ENCODE measurements at places on chromosomes 2 and 18.

DNA sequence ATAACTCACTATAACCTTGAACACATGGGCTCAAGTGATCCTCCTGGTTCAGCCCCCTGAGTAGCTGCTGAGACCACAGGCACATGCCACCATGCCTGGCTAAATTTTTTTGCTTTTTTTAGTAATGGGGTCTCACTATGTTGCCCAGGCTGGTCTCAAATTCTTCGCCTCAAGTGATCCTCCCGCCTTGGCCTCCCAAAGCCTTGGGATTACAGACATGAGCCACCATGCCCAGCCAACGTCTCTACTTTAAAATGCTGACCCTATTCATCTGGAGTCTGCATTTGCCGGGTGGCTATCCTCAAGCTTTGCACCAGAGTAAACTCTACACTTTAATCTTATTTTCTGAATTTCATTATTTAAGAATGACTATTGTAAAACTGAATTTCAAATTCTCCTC lies 37.6 kb upstream of the RALBP1 start:
- DNase-seq = no peak

- DNase-seq = no peak
Measured at GRCh38 chr18:58562146-58562998, 66.5 kb downstream of the ALPK2 start.

GRCh38 chr2:190063624-190064023 lies 1.1 kb upstream of the MSTN start:
- no peak for DNase-seq

DNA sequence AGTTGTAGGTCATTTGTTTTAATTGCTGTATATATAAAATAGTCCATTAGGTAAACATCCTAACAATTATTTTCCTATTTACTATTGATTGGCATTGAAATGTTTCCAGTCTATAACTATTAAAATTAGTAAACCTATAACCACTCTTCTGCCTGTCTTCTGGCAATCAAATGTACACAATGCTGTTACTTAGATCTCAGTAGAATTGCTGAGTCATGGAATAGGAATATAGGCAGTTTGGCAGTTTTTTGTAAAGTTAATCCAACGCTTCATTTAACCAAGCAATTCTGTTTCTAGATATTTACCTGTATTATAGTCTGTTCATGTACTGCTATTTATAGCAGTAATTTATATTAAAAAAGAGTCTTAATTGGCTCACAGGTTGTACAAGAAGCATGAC lies 518.1 kb downstream of the DCDC2C start:
- no peak for DNase-seq

DNA sequence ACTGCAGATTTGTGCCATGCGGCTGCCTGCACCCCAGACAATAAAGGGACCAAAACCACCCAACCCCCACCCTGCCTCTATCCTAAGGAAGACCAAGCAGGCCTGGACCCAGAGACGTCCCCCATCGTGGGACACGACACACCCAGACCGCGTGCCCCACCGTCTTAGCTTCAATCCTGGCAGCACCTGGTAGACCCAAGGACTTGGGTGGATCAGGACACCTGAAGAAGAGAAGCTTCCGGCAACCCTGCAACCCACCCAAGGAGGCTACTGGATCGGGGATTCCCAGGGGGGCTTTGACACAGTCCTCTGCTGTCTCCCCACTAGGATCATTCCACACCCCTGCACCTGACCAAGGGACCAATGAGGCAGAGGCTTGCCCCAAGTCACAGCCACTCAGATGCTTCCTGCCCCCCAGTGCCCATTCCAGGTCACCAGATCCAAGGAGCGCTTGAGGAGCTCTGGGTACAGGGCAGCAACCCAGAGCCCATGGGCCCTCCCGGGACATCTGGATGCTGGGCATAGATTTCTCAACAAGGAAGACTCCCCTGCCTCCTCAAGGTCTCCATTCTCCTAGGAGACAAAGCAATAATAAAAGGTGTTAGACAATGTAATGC lies 3.6 kb downstream of the ALPI start:
- no peak for DNase-seq

GRCh38 chr2:28695245-28695647 lies 56.4 kb upstream of the PPP1CB start:
- no peak for DNase-seq

- DNase-seq = no peak
Measured at GRCh38 chr18:28189400-28190239, 12.7 kb upstream of the CDH2 start.

DNA sequence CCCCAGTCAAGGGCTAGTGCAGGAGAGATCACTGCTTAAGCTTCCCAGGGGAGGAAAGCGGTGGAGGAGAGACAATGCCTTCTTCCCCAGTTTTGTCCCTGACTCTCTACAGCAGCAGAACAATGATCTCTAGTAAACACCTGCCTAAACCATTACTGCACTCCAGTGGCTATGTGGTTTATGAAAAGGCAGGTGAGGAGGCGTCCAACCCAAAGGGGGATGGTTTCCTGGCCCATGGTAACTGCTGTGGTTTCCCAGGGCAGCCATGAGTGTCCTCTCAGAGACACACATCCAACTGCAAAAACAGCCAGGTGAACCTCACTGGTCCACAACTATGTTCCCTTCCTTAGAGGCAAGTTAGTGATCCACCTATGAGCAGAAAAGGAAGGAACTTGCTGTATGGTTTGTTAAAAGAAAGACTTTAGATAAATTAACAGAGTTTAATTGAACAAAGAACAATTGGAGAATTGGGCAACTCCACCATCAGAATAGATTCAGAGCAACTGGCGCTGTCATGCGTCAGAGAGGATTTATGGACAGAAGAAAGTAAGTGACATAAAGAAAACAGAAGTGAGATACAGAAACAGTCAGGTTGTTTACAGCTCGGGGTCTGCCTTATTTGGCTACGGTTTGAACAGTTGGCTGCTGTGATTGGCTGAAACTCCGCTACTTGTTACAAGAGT lies 4.8 kb upstream of the TTC39C start:
- peak; percentile 55 for DNase-seq

DNA sequence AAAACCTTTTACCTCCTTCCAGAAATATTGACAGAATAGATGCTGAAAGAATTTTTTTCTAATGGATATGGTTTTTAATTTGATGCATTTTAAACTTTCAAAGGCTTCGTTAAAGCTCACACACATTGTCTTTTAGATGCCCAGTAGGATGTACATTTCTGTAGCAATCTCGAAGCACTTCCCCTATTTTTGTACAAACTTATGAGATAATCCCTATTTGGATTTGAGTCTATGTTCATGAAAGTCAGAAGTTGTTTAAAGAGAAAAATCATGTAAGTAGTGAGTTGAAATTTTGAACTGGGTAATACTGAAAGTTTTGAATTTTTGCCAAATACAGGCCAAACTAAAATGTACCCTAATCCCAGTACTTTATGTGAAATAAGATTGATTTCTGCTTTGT lies 38.1 kb upstream of the MMADHC start:
- no peak for DNase-seq

DNA sequence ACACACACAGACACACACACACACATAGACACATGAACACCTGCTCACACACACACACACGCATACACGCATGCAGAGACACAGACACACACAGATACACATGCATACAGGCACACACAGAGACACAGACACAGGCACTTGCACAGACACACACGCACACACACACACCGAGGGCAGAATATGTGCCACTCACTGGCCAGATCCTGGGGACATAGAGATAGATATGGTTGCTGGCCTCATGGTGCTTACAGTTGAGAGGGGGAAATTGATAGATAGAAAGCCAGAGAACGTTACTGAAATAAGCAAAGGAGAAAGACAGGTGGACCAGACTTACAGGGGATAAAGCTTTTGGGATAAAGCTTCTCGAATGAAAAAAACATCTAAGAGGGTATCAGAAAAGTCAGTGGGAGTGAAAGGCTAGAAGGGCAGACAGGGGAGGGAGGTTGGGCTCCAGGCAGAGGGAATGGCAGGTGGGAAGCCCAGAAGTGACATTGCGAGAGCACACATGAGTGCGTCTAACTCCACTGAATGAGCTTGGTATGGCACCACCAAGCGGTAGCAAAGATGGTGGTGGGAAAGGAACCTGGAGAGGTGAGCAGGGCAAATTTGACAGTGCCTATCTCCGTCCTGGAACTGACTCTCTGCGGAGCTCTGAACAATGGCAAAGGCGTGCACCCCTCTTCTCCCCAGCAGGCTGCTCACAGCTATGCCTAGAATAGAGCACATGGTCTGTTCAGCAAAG lies 390.1 kb upstream of the TRIB2 start:
- DNase-seq = no peak

GRCh38 chr2:230160112-230160660 lies 59.6 kb downstream of the SP110 start:
- no peak for DNase-seq

DNA sequence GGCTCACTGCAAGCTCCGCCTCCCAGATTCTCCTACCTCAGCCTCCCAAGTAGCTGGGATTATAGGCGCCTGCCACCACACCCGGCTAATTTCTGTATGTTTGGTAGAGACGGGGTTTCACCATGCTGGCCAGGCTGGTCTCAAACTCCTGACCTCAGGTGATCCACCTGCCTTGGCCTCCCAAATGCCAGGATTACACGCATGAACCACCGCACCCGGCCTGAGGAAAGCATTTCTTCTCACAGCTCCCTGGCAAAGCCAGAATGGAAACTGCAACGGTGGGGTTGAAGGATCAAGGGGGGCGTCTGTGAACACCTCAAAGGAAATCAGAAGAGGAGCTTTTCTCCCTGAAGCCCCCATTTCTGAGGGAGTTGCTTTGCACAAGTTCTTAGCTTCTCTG lies 11.2 kb upstream of the TEX51 start:
- no peak for DNase-seq

GRCh38 chr2:142176941-142177340 lies 46.1 kb upstream of the LRP1B start:
- DNase-seq = no peak

- no peak for DNase-seq
Measured at GRCh38 chr2:217338306-217338916, 478.5 kb upstream of the TNP1 start.

GRCh38 chr2:128026448-128027277 lies 1.2 kb downstream of the SAP130 start:
- DNase-seq = no peak

- DNase-seq = no peak
Measured at GRCh38 chr2:150156876-150157275, 330.6 kb downstream of the RND3 start.

DNA sequence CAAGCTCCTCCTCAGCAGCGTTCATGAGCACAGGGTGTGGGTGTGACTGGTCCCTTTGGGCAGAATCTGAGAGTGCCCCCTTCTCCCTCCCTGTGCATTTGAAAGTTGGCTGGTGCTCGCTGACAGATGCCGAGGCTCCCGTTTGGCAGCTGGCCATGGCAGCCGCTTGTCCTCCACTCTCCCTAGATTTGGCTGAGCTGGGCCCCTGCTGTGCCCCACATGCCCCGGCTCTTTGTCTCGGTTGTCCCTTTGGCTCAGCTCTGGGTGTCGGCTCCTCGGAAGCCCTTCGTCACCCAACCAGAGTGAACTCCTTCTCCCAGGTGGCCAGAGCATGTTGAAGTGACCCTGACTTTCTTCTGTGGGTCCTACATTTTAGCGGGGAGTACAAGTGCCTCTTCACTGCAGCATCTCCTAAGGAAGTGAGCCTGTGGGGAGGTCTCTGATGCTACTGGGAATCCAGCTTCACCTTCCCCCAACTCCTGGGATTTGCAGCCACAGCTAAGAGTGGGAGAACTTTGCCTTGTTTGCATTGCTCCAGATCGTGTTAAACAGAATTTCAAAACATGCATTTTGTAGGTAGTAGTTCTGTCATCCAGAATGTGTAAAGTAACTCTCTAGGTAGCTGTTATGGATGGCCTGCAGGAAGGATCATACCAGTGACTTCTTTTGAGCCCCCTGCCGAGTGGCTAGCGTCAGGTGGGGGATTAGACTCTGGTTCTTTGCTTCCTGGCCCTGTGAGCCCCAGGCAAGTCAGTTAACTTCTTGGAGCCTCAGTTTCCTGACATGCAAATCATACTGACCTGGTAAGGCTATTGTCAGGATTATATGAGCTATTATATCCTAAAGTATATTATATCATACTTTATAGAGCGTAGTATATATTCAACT lies 24.2 kb downstream of the HPCAL1 start:
- DNase-seq = peak; percentile 77

DNA sequence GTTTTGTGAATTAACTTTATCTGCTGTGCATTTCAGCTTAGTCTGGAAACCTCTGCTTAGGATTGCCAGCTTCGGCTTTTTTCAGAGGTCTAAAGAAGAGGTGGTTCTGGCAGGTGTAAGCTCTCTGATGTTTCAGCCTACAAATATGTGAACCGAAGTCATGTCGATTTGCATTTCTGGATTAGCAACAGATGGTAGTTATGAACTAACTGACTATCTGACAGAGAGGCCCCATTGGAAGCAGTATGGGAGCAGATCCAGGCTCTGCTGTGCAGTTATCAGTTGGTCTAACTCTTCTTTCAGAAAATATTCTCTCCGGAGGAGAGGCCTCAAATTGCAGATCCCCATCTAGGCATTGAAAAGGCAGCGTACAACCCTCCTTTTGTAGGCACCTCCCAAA lies 32.7 kb upstream of the SPRED2 start:
- no peak for DNase-seq

- peak; percentile 71 for DNase-seq
Measured at GRCh38 chr2:211545582-211545981, 989.2 kb downstream of the CPS1 start.

DNA sequence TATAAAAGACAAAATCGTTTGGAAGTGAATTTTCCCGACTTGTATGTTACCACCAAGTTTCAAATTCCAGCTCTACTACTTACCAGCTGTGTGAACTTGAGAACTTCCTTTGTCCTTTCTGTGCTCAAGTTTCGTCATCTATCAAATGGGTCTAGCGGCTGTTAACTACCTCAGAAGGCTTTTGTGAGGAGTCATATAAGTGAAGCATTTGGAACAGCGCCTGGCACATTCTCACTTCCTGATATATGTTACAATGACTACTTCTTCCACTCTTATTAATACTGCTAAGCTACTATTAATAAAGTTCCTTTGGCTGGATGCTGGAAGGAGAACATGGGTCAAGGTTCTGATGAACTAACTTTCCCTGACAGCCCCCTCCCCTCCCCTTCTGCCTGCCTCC lies 104.5 kb downstream of the MEIS1 start:
- no peak for DNase-seq
